ENCODE measurements at places on chromosomes 7 and 10.

DNA sequence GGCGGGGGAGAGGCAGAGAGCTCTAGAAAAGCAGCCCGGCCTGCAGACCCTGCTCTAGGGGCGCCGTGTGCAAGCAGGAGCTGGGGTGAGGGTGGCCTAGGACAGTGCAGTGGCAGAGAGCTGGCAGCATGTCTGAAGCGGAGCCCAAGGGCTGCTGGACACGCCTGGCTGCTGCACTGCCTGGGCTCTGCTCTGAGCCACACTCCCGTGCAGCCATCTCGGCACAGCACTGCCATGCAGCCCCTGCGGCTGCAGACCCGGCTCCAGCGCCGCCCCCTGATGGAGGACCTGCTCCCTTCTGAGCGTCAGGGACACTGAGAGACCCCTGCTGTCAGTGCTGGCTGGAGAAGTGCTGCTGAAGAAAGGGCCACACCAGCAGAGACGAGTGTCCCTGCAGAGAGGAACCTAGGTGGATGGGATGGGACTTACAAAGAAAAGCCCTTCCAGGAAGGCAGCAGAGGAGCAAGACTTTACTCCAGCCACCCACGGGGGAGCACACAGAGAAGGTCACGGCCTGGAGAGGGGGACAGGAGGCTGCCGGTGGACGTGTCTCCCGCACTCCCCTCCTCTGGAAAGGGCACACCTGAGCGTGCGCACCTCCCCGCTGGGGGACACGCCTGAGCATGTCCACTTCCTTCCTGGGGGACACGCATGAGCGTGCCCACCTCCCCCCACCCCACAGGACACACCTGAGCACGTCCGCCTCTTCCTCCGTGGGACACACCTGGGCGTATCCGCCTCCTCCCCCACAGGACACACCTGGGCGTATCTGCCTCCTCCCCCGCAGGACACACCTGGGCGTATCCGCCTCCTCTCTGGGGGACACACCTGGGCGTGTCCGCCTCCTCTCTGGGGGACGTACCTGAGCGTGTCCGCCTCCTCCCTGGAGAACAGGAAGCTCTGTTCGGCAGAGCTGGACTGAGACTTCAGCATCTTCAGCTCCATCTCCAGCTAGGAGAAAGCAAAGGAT is 252.9 kb downstream of the MAD1L1 start:
- no peak for DNase-seq

GRCh38 chr7:80330434-80330833 is 181.4 kb downstream of the GNAT3 start:
- DNase-seq: no peak

GRCh38 chr10:132452216-132452650 is 55.2 kb downstream of the PWWP2B start:
- DNase-seq: no peak

DNA sequence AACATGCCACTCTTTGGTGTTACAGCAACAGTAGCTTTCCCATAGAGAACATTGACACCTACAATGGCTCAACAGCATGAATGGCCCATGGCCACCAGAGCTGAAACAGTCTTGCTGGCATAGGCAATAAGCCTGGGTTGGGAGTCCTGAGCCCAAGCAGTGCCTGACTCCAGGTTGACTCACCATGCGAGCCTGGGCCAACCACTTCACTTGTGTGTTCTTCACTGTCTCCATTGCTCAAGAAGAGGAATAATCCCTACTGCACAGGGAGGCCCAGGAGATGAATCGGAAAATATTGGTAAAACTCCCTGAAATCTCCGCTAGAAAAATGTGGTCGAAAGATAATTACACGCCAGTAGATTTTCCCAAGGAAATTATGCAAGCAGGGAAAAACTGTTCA is 89.2 kb upstream of the INHBA start:
- no peak for DNase-seq

DNA sequence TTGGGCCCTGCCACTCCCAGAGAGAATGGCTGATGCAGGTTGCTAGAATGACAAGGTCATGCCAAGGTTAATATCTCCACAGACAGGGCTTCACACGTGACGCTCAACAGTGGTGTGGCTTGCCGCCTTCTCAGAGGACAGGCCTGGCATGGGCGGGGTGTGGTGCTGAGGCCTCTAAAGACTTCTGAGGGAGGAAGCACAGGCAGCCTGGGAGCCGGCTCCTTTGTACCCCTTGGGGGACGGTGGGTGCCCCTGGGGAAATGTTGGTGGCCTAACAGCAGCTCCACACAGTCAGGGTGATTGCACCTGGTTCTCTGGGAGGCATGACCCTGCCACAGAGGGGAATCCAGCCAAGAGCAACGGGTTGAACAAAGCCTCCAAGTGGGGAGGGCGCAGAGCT is 115.1 kb downstream of the PKD1L1 start:
- no peak for DNase-seq

GRCh38 chr10:11548768-11549099 is 62.7 kb downstream of the USP6NL start:
- no peak for DNase-seq

- DNase-seq: no peak
Measured at GRCh38 chr10:111107846-111108245, 31.0 kb downstream of the ADRA2A start.

DNA sequence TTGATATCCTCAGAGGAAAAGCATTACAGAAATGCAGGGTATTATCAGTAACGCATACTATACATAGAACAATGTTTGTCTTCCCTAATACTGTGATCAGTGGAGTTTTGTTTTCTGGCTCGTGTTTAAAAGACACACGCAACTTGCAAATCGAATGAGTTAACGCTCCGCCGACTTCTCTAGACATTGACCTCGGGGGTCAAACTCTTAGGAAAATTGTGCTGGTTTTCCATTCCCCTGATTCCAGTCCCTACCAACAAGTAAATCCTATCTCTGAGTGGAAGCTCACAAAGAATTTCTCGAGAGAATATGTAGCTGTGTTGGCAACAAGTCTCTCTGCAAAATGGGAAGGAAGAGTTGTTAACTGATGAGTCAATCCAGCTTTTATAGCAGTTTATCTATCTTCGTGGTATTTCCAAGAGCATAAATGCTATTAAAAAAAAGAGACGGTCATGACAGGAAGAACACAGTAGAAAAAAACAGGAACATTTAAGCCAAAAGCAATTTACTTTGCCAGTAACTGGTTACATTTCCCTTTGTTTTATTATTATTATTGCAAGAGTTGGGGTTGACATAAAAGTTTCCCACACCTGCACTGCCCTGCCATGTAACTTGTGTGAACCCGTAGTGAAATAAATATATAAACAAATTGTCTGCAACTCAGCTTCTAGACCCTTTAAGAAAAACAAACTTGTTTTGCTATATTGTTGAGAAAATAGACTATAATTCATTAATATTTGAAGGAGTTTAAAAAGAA is 144.4 kb downstream of the ARID5B start:
- DNase-seq: no peak

DNA sequence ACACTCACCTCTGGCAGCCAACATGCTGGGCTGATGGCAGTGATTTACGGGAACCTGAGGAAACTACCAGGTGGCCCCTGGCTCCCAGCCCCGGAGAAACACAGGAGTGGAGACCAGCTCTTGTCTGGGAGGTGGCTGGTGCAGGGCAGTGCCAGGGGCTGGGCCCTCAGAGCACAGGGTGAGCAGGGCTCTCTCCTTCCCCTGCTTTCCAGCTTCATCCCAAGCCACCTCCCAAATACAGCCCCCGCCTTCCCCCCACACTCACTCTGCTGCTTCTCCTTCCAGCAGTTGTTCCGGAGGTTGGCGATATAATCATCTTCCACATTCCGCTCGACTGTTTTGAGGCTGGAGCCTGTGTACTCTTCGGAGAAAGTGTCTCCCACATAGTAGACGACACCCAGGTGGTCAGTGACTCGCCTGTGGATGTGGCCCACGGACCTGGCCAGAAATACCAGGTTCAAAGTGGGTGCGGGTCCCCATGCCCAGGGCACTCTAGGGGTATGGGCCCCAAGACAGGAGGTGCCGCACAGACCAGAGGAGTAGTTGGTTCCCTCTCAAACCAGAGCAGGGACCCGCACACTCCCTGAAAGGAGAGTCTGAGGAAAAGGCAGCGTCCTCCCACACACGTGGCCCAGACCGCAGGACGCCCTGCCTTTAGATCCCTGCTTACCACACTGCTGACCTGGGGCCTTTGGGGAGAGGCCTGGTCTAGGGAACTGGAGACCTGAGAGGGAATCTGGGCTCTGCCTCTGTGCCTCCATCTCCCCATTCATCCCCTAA is 18.3 kb downstream of the DNAJB12 start:
- no peak for DNase-seq

DNA sequence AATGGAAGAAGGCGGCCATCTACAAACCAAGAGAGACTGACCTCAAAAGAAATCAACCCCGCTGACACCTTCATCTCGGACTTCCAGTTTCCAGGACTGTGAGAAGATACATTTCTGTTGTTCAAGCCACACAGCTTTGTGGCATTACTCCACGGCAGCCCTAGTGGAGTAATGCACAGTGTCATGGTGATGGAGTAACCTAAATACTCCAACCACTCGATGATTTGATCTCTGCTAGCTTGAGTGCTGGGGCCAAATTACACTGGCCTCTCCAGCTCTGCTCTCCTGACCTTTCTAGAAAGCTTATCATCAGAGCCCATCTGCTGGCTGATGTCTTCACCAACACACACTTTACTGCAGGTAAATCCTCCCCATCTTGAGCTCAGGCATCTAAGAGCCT is 52.2 kb downstream of the GALNT17 start:
- DNase-seq: no peak

- DNase-seq: no peak
Measured at GRCh38 chr7:24609570-24609969, 36.3 kb downstream of the PALS2 start.

- no peak for DNase-seq
Measured at GRCh38 chr10:77355844-77356243, 281.8 kb downstream of the KCNMA1 start.

DNA sequence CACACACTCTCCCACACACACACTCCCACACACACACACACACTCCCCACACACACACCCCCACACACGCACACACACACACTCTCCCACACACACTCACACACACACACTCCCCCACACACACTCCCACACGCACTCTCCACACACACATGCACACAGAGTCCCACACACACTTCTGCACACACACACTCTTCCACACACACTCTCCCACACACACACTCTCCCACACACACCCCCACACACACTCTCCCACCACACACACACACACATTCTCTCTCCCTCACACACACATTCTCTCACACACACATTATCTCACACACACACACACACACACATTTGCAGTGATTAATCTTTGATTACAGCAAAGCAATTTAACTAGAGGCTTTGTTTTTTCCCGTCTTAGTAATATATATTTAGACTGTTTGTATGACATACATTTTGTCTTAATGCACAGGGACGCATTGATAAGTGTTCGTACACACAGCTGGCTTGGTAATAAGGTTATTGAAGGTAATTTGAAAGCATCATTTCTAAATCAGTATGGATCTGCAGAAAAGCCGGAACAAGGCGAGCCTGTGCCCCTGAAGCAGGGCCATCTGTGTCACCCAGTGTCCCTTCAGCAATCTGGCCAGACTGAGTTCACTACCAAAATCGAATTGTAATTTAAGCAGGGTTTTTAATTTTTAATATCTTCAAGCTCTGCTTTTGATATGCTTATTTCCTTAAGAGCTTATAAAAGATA is 69.9 kb upstream of the SH2B2 start:
- DNase-seq: no peak

DNA sequence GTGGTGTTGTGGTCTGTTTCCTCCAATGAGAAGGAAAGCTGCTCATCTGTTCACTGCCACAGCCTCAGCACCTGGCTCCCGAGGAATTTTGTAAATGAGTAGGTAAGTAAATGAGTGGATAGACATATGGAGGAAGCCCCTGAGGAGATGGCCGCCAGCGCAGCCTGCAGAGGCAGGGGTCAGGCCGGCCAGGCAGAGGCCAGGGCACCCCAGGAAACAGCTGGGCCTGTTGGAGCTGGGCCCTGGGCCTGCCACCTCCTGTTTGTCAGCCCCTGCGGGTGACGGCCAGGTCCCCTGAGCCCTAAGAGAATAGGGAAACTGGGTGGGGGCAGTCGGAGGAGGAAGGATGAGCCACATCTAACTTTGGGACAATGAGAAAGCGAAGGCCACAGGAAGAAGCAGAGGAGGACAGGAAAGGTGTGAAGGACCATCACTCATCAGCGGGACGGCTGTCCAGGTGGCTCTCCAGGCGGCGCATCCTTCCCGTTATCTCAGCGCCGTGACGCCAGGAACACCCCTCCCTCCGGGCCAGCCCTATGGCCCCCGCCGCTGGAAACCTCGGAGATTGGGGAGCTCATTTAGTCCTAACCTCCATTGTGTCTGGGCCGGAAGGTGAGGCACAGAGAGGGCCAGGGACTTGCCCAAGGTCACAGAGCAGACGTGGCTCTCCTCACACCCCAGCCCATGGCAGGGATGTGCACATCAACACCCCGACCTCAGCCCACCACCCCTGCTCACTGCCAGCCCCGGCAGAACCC is 142.3 kb upstream of the UNC5B start:
- no peak for DNase-seq

- DNase-seq: no peak
Measured at GRCh38 chr10:35592441-35592840, 12.7 kb upstream of the GJD4 start.

- no peak for DNase-seq
Measured at GRCh38 chr10:10294881-10295529, 722.7 kb upstream of the CELF2 start.

DNA sequence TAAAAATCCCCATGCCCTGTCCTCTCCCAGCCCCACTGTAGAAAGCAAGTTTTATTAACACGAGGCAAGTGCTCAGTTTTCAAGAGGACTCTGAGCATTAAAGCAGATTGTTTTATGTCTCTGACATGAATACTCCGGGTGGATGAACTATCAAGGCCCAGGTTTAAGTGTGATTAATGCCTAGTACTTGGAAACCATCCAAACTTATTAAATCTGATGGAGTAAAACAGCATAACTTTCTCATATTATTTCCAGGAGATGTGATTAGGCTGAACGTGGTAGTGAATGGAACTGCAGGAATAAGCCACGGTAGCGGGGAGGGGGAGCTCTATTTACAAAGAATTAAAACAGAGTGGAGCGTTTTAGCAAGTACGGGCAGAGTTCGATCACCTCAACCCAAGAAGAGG is 144.2 kb upstream of the RNF32 start:
- no peak for DNase-seq

- no peak for DNase-seq
Measured at GRCh38 chr7:92517631-92518030, 10.7 kb downstream of the PEX1 start.

DNA sequence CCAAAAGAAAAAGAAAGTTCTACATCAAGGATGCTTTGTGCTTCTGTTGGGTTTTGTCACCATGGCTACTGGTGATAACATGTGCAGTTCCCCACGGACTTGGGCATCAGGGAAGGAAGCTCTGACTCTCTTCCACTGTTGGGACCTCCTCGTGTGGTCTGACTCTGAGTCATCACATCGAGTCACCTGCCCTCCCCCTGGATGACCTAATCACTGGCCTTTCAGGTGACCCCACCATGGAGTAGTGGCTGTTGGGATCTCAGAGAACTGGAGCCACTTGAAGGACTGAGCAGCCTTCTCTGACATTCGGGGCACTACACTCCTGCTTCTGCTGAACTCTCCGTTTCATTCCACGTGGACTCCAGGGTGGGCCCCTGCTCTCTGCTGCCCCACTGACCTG is 60.8 kb upstream of the DOCK1 start:
- DNase-seq: no peak

- DNase-seq: no peak
Measured at GRCh38 chr10:124217906-124218804, 124.8 kb upstream of the CHST15 start.
